ENCODE measurements at places on chromosomes 1 and 21. TPM values are rescaled to one million over a fixed set of nuclear protein-coding genes. Genes with fewer than 3 reads are reported as not detected.

DNA sequence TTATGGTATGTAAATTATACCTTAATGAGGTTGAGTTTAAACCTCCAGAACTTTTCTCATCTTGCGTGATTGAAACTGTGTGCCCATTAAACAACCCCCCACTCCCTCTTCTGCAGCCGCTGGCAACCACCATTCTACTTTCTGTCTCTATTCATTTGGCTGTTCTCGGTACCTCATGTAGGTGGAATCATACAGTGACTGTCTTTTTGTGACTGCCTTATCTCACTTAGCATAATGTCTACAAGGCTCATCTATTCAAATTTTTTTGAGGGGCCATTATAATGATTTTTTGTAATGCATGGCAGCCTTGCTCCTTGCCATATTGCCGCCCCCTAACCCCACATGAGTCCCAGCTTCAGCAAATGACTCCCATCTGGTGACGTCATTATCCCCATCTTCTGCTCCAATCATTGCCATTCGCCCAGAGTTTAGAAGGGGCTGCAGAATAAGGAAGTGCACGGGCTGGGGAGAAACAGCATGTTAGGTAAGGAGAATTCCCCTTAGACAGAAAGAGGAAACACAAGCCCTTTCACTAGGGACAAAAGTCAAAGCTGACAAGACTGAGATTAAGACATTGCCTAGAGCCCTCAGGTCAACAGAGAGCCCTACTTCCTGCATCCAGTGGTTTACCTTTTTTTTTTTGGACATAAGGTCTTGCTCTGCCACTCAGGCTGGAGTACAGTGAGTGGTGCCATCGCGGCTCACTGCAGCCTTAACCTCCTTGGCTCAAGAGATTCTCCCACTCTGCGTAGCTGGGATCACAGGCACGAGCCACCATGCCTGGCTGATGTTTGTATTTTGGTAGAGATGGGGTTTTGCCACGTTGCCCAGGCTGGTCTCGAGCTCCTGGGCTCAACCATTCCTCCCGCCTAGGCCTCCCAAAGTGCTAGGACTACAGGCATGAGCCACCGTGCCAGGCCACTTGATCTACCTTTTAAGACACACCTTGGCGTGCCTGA is 78.4 kb upstream of the ERRFI1 start:
- H3K4me3 ChIP-seq: no peak overlapping the region
- DNase-seq: peak; percentile 45

GRCh38 chr1:30977105-30977504 is 68.5 kb upstream of the SDC3 start:
- no peaks in the 10 kb centered on the region for H3K27me3 ChIP-seq
- no peak for DNase-seq
- peak overlapping the region; percentile 49 for H3K27ac ChIP-seq
- no peak overlapping the region for H3K4me3 ChIP-seq
- peaks cover 32% of the 10 kb centered on the region for H3K36me3 ChIP-seq
- peaks cover 34% of the 10 kb centered on the region for H3K4me1 ChIP-seq

GRCh38 chr1:119482517-119483425 is 24.2 kb upstream of the HSD3B1 start:
- H3K27ac ChIP-seq: no peak overlapping the region
- no peaks in the 10 kb centered on the region for H3K36me3 ChIP-seq
- no peak overlapping the region for H3K4me3 ChIP-seq
- no peaks in the 10 kb centered on the region for H3K4me1 ChIP-seq
- no peak for DNase-seq

DNA sequence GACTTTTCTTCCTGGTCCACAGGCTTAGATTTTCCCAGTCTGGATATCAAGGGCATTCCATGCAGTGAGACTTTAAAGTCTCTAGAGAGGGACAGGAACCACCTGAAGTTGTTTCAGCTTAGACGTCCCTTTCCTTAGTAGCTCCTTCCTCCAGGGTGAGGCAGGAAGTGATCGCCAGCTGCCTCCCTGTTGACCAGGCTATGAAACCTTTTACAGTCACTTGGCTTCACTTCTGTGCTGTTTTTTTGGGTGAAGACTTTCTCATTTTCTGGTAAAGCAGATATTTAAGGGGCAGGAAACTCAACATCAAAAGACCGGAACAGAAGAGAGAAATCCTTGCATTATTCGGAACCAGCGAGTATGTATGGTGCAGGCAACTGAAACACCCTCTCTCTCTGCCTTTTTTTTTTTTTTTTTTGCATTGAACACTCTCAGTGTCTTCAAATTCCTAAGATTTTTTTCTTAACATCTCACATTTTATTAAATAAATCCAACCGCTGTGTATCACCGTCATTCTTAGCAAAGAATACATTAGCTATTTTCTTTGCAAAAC is 234.6 kb upstream of the IRF2BP2 start:
- no peaks in the 10 kb centered on the region for H3K27me3 ChIP-seq
- no peaks in the 10 kb centered on the region for H3K36me3 ChIP-seq
- no peaks in the 10 kb centered on the region for H3K4me1 ChIP-seq
- DNase-seq: peak; percentile 16
- H3K27ac ChIP-seq: no peak overlapping the region

DNA sequence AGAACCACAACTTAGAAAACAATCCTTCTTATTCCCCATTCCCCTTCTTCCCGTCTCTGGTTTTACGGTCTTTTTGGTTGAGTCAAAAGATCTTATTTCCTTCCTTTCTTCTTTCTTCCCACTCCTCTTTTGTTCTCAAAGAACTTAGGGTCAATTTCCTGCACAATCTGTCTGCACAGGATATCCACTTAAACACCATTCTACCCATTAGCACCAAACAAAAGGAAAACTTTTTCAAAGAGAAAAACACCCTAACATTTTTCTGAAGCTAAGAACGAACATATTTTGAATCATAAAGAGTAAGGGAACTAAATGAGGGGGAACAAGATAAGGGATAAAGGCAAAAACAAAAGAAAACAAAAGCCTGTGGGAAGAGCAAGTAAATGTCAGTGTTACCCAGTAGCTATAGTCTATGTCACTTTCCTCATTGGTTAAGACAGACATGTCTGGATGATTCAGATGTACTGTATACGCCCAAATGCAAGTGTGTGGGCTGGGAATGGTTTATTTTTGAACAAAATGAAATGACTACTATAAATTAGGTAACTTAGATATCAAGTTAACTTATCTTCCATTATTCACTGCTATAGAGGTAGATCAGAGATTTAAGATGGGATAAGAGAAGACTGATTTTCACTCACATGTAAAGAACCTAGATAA is 59.9 kb downstream of the TOR3A start:
- H3K4me3 ChIP-seq: no peak overlapping the region
- no peaks in the 10 kb centered on the region for H3K27me3 ChIP-seq
- H3K27ac ChIP-seq: peak overlapping the region; percentile 31
- DNase-seq: no peak
- H3K4me1 ChIP-seq: no peaks in the 10 kb centered on the region
- H3K36me3 ChIP-seq: no peaks in the 10 kb centered on the region

Gene FGR
- polyA plus RNA-seq: 12.6 TPM

Gene HMGCS2
- polyA plus RNA-seq: 14.6 TPM

Gene TNNI3K
- polyA plus RNA-seq: 0.32 TPM

Gene NEXN
- 5.9 TPM for polyA plus RNA-seq

Gene SRM
- 27.1 TPM for polyA plus RNA-seq

Gene MIS18A
- 3.4 TPM for polyA plus RNA-seq

Gene FALEC
- polyA plus RNA-seq: not detected
